ENCODE measurements at places on chromosomes 4 and X.

DNA sequence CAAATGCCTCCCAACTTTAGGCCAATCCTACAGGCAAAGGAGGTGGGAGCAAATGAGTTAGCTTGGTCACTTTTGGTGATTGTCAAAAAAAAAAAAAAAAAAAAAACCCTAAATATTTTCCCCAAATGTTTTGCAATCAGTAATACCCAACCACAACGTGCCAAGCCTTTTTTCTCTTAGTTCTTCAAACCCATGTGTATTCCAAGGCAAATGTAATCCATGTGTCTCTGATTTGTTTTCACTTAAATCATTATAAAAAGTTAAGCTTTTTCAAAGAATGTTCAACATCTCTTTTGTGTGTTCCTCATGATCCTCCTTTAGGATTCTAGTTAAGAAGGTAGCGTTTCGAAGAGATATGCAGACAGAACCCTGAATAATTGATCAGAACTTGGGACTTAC, 328.4 kb downstream of the PAPSS1 start:
- DNase-seq = no peak

DNA sequence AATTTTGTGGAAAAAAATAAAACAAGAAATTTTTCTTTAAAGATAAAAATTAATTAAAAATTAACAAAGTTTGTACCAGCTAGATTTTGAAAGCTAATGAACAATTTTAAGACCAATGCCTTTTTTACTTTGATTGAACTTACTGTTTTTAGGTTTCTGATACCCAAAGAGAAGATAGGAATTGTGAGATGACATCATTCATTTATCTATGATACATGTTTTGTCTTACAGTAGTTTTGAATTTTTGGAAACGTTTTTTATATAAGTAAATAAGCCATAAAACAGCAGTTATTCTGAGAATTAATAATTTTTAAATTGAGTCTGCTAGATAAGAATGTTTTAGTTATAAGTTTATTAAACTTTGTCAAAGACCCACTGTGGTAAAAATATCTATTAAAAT, 65.0 kb upstream of the GPR174 start:
- no peak for DNase-seq

GRCh38 chrX:134324359-134324758, 87.4 kb downstream of the CCDC160 start:
- no peak for DNase-seq

DNA sequence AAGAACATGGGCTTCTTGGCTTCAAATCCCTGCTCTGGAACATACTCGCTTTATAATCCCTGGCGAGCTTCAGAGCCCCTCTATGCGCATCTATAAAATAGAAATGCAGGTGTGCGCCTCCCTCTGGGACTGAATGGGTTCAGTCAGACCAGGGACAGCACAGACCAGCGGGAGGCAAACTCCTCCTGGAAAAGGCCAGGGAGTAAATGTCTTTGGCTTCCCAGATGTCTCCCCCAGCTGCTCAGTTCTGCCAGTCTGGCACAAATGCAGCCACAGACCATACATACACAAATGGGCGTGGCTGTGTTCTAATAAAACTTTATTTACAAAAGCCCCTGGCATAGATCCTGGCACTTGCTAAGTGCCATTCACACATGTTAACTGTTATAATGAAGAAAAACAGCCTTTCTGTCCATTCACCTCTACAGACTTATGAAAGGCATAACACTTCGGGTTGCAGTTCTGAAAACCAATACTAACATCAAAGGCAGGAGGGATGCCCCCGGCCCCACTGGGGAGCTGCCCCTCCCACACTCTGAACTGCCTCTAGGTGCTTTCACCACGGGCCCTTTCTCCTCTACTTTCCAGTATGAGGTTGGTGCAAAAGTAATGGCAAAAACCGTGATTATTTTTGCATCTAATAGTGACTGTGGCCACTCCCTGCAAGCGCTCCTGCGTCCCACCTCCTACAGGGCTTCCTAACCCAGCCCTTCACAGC, 4.6 kb downstream of the JAKMIP1 start:
- DNase-seq = no peak

GRCh38 chr4:86582410-86582809, 11.7 kb upstream of the PTPN13 start:
- no peak for DNase-seq

GRCh38 chr4:10730590-10730989, 46.0 kb upstream of the CLNK start:
- DNase-seq = no peak

GRCh38 chr4:68271851-68272357, 26.4 kb upstream of the TMPRSS11B start:
- no peak for DNase-seq

- no peak for DNase-seq
Measured at GRCh38 chrX:155673338-155673737, 60.6 kb upstream of the TMLHE start.

GRCh38 chr4:108272046-108272445, 103.3 kb upstream of the LEF1 start:
- no peak for DNase-seq

- no peak for DNase-seq
Measured at GRCh38 chr4:3346146-3346545, 53.3 kb downstream of the RGS12 start.

DNA sequence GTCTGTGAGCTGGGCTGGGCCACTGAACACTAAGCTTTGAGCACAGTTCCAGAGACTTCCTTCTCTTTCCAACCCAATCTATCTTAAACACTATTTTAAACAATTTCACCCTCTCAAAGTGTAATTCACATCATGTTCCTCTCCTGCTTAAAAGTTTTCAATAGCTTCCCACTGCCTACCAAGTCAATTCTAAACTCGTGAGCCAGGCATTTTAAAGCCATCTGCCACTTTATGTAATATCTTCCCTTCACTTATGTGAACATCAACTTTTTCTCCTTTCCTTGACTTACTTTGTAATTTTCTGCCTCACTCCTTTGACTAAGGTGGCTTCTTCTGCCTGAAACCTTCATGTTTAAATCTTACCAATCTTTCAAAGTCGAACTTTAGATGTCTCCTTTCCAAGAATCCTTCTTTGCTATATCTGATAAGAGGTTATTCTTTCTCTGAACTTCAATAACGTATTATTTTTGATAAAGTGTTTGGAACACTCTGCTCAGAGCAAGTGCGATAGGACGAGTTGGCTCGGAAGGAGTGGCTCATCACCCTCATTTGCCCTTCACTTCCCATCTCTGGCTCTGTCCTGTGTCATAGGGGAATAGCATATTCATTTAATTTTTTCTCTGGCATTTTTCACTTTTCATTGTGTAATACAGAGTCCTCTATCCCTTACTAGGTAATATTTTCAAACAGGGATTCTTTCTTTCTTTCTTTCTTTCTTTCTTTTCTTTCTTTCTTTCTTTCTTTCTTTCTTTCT, 13.0 kb upstream of the SPARCL1 start:
- no peak for DNase-seq

DNA sequence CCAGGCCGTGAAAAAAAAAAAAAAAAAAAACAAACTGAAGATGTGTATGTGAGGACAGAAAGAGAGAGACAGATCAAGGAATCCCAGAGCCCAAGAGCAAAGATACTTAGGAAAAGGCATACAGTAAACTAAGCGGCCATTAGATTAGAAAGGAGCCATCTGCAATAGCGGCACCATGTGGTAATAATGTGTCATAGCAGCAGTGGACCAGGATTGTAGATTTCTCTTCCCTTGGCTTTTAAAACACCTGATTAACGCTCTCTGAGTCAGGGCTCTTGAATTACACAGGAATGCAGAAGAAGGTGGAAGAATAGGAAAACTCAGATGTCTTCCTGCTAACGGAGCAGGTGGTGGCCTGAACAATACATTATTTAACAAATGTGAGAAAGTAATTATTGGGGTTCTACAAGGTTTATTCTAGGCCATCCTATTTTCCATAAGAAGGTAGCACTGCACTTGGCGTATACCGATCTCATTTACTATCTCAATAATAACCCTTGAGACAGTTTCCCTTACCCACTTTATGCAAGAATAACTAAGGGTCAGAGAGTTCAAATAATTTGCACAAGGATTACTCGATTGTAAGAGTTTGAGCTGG, 182.7 kb downstream of the KCNIP4 start:
- no peak for DNase-seq

GRCh38 chr4:84691170-84691691, 108.3 kb downstream of the CDS1 start:
- no peak for DNase-seq

DNA sequence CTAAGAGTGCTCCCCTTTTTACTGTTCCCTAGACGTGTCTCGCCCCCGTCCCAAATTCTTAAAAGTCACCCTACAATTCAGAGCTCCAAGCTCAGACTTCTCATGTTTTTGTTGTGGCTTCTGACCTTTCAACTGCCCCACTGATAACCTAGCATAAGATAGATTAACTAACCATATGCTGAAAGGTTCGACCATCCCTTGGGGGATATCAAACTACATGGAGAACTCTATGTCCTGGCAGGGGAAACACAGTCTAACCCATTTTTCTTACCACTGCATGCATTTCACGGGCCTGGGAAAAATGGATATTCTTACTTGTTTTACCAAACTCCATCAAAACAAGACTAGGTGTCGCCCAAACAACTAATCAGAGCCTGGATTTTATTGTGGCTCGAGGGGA, 236.4 kb upstream of the MID1 start:
- DNase-seq = no peak

DNA sequence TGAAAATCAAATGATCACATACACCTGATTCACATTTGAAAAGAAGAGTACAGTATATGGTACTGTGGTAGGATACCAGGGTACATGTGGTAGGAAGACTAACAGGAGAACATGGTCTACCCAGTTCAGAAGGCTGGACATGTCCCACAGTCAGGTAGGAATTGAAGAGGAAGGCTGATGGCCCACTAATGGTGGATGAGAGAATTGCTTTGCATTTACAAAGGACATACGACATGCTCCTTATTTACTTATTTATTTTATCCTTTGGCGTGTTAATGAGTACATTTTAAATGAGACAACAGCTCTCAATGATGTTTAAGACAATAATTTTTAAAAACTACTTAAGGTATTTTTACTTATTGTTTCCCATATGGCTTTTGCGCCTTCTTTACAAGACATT, 106.7 kb upstream of the BMP2K start:
- no peak for DNase-seq

- no peak for DNase-seq
Measured at GRCh38 chrX:36575670-36576069, 432.5 kb upstream of the FAM47C start.

GRCh38 chrX:72349190-72349589, 43.5 kb upstream of the CITED1 start:
- DNase-seq = no peak

- DNase-seq = no peak
Measured at GRCh38 chr4:83335701-83336100, 1.1 kb upstream of the HPSE start.

DNA sequence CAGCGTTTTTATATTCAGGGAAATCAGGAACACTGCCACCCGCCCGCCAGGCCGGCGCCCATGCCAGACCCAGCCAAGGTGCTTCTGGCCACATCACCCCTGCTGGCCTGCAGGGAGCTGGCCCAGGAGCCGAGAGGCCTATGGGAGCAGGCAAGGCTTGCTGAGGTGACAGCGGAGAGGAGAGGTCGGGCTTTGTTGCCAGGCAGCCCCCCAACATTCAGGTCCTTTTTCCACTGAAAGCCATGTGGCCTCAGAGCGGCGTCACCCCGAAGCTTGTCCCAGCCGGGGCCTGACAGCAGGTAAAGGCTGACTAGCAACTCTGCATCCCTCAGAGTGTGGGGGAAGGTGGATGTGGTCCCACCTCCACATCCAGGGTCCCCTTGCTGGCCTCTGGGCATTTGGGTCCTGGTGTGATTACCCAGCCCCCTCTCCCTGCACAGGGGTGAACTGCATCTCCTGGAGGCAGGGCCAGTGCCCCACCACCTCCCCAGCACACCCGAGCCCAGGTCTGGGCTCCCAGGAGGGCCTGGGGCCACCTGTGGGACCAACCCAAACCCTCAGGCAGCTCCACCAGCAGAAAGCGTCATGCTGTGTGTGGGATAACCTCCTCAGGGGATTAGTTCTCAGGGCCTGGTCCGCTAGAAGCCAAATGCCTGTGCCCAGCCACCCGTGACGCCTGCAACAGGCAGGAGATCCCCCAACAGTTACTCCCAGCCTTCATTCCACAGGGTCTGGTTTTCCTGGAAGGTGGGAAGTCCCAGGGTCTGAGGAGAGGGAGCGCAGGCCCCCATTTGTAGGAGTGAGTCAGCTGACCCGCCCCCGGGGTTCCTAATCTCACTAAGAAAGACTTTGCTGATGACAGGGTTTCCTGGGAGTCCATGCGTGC, at the start of gene PDE6B:
Gene PDE6B (plus strand): TSS at position 869 of the 886 bp plus-strand sequence. CDS start 54 bp downstream, outside the sequence.
- no peak for DNase-seq

DNA sequence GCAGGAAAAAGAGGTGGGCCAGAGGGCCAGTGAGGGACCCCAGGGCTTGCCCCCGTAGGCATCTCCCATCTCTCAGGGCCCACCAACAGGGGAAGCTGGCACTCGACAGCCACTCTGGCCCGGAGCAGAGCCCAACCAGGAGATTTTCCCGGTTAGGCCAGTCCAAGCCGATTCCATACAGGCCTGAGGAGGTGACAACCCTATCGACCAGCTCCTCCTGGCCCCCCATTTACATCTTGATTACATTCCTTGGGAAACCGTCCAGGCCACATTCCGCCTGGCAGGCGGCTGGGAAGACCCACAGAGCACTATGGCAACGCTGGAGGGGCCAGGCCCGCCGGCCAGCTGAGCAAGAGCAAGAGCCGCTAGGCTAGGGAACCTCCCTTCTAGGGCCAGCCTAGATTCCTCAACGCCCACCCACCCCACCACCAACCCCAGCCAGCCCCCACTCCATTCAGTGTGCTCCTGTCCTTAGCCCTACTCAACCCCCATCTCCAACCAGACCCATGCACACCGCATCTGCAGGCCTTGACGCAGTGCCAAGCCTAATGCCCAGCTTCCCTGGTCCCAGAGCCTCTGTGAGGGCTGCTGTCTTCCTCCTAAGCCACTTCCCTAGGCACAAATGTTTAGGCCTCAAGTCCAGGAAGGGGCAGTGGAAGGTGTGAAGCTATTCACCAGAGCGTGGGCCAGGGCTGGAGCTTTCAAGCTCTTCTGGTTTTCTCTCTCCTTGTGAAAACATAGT, 161.2 kb downstream of the EFNB1 start:
- no peak for DNase-seq

GRCh38 chr4:180618396-180618795, 1624.8 kb upstream of the TENM3 start:
- DNase-seq = no peak

GRCh38 chrX:18956303-18957032, 27.4 kb downstream of the PHKA2 start:
- no peak for DNase-seq

All from T-cell (primary cell).